ENCODE measurements at places on chromosomes 5 and 9.

DNA sequence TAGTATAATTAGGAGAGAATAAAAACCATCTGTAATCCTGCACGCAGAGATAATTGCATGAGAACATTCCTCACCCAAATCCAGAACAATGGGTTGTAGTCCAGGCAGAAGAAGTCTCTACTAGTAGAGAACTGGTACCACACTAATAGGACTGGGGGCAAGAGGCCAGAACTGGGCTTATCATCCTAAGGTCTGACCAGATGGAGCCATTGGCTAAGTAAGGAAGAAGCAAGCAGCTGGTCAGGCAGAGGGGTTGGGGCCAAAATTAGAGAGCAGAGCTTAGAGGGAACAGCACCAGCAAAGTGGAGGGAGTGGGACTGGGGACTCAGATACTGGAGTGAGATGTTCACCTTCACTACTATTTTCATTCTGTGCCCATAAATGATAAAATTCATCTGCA lies 35.4 kb upstream of the MAP1B start:
- no peak for DNase-seq

GRCh38 chr5:78544561-78545201 lies 103.9 kb downstream of the LHFPL2 start:
- DNase-seq = no peak

DNA sequence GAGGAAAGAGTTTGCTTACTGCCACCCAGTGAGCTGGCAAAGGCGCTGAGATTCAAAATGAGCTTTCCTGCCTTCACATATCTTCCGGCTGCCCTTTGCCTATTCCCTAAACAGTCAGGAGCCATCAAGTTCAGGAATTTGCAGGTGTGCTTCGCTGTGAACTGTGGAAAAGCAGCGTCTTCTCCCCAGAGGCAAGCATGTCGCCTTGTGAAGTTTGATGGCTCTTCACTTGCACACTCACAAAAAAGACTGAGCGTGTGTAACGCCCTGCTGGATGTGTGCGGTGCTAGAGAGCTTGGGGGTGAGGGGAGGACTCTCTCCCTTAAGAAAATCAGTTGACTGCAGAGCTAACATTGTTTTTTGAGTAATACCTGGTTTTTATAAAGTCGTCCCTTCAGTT lies 288.7 kb downstream of the DOCK8 start:
- no peak for DNase-seq

GRCh38 chr5:32325062-32325461 lies 12.3 kb upstream of the MTMR12 start:
- no peak for DNase-seq

DNA sequence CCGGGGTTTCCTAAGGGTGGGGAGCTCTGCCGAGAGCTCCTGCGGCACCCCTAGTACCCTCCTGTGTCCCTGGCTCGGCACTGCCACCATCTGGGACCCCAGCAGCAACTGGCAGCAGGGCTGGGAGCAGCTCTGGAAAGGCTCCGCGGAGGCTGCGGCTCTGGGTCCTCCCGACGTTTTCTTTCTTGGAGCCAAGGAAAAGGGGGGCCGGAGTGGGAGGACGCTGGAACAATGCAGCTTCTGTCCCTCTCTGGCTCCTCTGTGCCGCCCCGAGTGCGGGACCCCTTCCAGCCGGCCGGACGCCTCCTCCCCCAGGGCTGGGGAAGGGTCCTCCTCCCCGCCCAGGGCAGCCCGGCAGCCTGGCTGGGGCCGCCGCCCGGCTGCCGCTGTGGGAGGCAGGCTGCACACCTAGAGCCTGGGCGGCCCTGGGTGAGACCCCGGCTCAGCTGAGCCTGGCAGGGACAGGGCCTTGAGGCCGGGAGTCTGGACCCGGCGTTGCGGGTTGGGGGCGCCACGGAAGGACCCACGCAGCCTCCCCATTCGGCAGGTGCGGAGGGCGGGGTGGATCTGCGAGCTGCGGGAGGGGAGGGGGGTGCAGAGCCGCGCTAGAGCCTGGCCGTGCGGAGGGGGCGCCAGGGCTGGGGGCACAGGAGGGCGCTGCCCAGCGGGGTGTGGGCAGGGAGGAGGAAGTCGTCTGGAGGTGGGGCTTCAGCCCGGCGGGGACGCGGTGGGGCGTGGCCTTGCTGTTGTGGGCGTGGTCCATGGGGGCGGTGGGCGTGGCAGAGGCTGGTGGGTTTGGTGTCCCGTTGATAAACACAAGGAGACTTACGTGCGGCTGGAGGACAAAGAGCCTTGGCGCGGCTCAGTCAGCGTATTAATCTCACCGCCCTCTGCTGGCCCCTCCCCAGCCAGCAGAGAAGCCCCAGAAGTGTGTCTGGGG lies 15.1 kb downstream of the GPSM1 start:
- DNase-seq = no peak

DNA sequence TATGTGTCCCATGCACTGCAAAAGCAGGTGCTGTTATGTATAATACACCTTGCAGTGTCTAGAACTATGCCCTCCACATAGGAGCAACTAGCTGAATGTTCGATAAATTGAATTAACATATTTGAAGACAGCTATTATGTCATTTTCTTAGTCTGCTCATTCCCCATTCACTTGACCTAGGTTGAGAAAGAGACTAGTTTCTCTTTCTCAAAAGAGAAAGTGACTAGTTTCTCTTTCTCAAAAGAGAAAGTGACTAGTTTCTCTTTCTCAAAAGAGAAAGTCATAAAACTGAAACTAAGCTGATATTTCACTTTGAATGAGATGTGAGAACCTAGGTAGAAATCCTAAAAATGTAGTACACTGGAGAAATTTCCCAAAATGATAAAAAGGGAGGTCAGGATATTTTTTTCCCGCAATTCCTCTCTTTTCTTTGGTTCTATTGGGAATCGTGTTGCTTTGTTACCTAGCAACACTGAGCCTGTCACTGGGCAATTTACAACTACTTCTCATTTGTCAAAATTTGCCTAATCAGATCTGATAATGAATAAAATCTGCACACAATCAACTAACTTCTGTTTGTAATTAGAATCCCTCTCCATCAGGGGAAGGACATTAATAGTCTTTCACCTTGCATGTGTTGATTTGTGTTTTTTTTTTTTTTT lies 132.0 kb upstream of the GRIA1 start:
- no peak for DNase-seq

DNA sequence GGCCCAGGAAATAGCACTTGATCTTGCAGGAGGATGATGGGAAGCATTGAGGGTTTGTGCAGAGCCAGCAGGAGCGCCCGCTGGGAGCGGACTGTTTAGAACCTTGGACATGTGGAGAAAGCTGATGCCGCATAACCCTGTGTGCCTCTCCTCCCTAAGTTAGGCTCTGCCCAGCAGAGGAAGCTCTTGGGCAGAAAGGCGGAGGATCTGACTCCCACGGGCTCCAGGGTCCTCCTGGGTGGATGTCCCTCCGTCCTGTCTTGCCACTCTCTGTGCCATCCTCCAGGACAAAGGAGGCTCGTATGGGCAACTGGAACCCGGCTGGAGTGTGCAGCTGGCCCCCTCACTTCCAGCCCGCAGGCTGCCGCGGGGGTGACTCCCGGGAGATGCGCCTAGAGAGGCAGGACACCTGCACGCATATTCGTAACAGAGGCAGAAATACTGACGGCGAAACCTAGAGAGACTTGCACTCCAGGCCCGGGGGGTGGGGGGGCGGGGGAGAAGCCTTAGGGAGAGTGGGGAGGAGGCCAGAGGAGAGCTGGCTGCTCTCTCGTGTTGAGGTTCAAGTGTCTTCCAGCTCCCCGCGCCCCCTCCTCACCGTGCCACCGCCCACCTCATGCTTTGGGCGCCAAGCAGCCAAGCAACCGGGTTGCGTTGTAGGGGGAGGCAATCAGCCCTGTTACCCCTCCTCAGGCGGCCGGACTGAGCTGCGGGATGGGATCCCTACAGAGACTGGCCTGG lies 5.4 kb upstream of the FOXE1 start:
- DNase-seq = no peak

- DNase-seq = no peak
Measured at GRCh38 chr5:143356855-143357583, 46.5 kb downstream of the NR3C1 start.

DNA sequence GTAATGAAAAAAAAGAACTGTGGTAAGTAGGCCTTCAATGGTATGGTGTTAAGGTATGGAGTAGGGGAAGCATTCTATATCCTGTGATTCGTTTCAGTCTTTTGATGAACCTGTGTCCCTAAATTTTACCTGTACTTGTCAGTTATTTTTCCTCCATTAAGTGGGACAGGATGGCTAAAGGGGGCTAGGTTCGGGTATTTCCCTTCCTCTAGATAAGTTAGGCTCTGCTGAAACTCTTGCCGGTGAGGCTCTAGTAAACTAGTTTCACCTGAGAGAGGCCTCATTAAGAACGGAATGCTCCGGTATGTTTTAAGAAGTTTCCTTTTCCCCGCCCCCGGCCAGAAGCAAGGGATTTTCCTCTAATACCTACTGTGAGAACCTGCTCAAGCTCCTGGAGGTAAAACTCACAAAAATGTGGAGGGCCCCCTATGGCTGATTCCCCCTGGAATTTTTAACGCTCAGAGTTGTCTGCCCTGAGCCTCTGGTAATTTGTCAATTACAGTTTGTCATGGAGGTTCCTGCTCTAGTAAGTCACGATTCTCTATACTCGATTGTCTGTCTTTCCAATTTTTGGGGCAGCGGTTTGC lies 87.7 kb downstream of the MACIR start:
- no peak for DNase-seq

- no peak for DNase-seq
Measured at GRCh38 chr5:9833871-9834270, 203.7 kb upstream of the TAS2R1 start.

GRCh38 chr5:157860898-157861890 lies 2.2 kb upstream of the CLINT1 start:
- DNase-seq = no peak

DNA sequence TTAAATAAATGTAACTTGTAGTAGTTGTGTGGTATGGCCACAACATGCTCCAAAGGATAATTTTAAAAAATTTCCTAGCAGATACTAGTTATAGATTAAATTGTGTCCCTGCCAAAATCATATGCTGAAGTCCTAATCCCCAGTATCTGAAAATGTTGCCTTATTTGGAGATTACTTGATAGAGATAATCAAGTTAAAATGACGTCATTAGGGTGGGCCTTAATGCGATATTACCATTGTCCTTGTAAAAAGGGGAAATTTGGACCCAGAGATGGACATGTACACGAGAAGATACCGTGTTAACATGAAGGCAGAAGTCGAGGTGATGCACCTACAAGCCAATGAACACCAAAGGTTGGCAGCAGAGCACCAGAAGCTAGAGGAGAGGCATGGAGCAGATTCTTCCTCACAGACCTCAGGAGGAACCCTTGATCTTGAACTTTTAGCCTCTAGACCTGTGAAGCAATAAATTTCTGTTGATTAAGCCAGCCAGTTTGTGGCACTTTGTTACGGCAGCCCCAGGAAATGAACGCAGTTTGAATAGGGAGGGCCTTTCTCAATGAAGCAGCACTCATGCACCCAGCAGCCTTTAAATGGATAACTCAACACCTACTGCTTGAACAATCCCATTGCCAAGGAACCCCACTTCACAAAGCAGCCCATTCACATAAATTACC lies 148.9 kb downstream of the ARHGAP26 start:
- DNase-seq = no peak

DNA sequence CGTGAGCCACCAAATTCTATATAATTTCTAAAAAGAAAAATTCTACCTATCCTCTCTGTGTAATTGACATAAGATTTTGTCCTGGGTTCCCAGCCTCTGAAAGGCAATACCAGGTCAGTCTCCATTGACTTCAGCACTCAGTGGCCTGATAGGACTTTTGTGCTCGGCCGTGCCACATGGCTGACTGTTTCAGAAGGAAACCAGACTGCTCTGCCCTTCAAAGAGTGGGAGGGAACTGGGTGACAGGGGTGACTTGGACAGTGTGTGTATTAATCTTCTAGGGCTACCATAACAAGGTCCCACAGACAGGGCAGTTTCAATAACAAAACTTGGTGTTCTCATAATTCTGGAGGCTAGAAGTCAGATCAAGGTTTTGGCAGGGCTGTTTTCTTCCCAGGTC lies 43.0 kb downstream of the ARHGAP26 start:
- no peak for DNase-seq

All from left renal pelvis (tissue), 4 donors.